Glutamatergic neuron (in vitro differentiated cells): ENCODE measurements at places on chromosomes 1 and 21.
A peak's percentile ranks its signal among the peaks of the same experiment; 100 is the strongest.

- no peak for DNase-seq
Measured at GRCh38 chr1:80072563-80072962, 1066.0 kb upstream of the ADGRL4 start.

DNA sequence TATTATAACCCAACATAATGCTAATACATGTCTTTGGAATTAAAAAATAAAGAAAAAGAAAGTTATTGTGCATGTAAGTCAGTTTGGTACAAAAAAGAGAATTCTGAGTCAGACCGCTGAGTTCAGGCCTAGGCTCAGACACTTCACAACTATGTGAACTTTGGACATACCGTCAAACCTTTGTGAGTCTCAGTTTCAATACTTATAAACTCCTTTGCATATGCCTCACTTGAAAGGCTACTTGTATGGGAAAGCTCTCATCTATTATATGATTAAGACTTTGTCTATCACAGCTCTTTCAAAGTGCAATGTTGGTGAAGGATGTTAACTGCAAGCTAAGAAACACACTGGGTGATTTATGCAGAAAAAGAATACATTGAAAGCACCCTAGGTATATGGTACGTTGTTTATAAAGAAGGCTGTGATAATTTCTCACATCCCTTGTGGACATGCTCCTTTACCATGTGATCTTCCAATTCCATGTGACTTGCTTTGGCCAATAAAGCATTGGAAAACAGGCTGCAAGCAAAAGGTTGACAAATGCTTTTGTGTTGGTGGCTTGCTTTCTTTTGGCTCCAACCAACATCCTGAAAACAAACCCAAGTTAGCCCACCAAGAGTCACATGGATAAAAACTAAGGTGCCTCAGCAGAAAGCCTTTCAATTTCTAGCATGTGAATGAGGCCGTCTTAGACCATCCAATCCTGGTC lies 49.6 kb downstream of the INTS7 start:
- DNase-seq = no peak

- no peak for DNase-seq
Measured at GRCh38 chr1:244296447-244296846, 155.3 kb downstream of the ADSS2 start.

GRCh38 chr1:26705788-26706311 lies 10.0 kb downstream of the ARID1A start:
- DNase-seq = no peak

DNA sequence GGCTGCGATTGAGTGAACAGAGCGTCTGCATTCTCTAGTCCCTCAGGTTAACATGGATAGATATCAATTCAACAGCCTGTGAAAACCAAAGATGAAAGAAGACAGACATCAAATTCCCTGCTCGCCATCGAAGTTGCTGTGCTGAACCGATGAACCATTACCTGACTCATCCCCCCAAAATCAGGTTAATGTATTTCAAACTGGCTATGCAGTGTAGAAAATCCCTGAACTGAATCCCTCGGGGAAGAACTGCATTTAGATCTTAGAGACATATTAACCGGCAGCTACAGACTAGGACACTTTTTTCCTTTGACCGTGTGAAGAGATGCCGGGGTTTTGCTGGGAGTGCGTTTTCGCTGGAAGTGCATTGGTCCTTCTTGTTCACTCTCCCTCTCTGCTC lies 213.2 kb upstream of the KIAA0040 start:
- DNase-seq = no peak

- DNase-seq = no peak
Measured at GRCh38 chr1:224700918-224701531, 84.9 kb downstream of the CNIH3 start.

- no peak for DNase-seq
Measured at GRCh38 chr1:211472724-211473123, 19.2 kb downstream of the RD3 start.

GRCh38 chr21:45568383-45568782 lies 26.1 kb upstream of the SLC19A1 start:
- no peak for DNase-seq

DNA sequence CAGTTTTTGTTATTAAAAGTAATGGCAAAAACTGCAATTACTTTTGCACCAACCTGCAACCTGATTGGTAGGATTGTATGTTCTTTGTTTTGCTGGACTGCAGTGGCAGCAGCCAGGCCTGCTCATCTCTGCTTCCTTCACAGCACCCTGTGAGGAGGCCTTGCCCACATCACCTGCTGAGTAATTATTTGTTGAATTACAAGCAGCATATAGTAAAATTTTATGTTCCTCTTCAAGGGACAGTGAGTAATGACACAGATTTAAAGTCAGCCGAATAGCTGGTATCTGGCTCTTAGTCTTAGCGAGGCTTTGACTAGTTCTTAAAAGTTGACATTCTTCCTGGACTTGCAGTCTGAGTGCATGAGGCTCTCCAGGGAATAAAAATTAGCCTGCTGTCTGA lies 435.1 kb downstream of the PRDM2 start:
- DNase-seq = no peak

GRCh38 chr21:17082843-17083483 lies 429.9 kb upstream of the CXADR start:
- no peak for DNase-seq

DNA sequence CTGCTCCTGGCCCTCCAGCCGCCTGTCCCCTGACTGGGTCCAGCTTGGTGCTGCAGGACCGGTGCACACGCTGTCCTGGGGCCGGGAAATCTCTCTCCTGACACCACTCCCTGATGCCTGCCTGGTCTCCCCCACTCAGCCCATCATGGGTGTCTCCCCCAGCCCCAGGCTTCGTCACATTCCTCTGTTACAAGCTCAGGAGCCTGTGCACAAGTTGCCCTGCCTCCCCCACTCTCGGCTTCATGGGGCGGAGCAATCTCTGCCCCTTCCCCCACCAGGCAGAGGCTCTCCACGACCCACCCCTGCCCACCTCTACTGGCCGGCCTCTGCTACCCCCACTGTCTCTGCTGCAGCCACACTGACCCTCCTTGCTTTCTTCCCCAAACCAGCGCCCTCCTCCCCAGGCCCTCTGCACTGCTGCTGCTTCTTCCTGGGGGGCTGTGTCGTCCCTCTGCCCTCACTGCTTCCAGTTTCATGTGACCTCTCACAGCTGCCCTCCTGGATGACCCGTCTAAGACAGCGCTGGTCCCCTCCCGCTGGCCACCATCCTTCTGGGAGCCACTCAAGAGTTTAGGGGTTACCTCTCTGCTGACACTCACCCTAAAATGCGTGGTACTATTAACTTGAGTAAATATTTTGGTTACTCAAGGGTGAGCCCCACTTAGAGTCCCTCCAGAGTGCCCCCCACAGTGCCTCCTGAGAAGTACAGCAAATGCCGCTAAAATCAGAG lies 5.7 kb upstream of the RIPK4 start:
- no peak for DNase-seq

- no peak for DNase-seq
Measured at GRCh38 chr1:10682449-10683309, 113.8 kb downstream of the CASZ1 start.

DNA sequence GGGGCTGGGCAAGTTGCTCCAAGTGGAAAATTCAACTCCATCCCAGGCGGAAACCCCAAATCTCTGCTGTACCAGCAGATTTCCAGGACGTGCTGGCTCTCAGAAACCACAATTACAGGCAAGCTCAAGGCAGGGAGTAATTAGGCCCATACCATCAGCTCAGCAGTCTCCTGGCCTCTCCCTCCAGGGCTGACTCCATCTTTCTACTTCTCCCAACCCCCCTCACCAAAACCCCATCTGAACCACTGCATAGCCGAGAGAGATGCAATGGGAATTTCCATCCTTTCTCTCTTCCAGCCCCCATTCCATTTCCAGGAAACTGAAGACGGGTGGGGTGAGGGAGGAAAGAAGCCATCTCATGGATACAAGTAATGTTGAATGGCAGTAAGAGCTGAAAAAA lies 41.2 kb downstream of the ARHGEF11 start:
- DNase-seq = no peak

GRCh38 chr1:14545422-14546025 lies 53.0 kb upstream of the KAZN start:
- no peak for DNase-seq

DNA sequence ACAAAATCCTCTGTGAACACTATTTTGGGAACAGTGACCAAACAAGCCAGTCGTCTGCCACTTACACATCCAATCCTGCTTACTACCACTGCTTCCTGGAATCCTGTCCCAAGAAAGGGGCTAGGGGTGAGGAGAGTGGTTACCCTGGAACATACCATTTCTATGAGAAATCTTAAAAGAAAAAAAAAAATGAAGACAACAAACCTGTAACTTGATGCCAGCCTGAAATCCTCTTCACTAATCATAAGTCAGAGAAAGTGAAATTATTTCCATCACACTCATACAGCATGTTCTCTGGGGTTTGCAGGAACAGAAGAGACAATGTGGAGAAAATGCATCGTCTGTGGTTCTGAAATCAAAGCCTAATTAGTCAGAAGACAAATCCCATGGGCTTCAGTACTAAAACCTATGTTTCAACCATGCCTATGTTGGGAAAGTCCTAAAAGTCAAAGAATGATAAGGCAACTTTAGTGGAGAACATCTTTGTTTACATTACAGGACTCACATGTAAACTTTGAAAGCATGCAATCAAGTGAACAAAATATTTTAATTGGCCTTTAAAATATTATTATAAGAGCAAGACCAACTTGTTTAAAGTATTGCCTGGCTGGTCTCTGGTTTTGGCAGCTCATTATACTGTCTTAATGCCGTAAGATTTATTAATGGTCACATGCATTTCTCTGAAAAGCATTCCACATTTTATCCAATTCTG lies 220.7 kb downstream of the LTN1 start:
- DNase-seq = no peak

DNA sequence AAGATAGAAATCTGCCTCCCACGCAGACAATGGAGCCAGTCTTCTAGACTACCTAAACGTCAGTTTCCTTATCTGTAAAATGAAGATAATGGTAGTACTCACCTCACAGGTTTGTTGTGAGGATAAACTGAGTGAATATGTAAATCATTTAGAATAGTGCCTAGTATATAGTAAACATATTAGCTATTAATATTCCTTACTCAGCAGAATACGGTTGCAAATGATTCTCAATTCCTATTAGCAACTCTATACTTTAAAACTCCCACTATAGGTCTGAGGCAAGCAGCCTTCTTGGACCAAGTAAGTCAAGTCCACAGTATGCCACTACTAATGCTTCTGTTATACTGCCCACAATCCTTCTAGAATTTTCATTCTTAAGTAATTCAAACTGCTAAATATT lies 5.4 kb downstream of the GTF2B start:
- DNase-seq = no peak

DNA sequence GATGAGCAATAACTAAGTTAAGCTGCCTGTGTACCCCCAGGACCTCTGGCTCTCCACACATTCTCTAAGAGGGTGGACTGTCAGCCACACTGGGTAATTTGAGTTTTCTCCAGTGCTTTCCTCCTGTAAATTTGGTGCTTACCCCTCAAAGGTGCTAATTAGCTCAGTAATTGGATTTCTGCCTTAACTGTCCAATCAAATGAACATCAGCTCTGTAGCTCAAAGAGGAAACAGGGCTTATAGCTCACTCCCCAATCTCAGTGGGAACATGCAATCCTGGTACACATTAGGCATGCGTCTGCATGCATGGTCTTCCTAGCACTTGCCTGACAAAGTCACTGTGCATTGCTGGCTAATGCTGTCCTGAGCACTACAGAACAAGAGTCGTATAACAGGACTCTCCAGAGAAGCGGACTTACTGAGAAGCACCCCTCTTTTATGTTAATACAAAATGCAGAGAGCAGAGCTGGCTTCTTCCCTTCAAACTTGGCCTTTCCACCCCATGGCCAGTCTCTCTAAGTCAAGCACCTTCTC lies 110.1 kb downstream of the NTPCR start:
- no peak for DNase-seq

DNA sequence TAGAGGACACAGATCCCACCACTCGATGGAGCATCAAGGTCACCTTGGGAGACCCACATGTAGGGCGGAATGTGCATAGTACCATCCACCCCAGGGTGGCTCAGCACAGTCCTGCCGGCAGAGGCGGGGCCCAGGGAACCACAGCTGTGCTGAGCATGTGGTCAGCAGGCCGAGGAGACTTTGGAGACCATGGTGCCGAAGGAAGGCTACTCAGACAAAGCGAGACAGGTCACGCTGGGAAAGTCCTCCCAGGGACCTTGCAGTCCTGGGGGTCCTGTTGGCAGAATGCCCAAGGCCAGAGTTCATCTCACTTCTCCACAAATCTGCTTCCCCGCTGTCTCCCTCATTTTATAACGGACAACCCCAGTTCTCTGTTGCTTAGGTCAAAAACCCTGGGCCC lies 22.5 kb downstream of the WNT3A start:
- DNase-seq = peak; percentile 2

- no peak for DNase-seq
Measured at GRCh38 chr1:202974856-202975255, 7.8 kb upstream of the CYB5R1 start.

GRCh38 chr1:7284839-7285435 lies 486.2 kb upstream of the VAMP3 start:
- no peak for DNase-seq

- DNase-seq = no peak
Measured at GRCh38 chr1:147586414-147586813, 45.1 kb downstream of the BCL9 start.

DNA sequence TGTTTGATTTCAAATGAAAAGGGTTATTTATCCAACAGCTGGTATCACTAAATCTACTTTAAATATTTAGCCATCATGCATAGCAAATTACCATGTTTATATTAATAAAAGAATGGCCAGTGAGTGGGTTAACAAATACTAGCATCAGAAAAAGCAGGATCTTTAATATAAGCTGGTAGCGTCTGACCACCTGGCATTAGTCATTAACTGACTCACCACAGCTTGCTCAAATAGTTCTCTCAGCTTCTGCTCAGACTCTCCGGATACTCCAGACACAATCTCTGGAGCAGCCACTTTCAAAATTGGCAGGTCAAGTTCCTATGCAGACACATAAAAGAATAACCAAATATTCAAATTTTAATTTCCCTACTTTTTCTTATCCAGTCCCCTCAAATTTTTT lies 29.6 kb downstream of the NVL start:
- DNase-seq = no peak

DNA sequence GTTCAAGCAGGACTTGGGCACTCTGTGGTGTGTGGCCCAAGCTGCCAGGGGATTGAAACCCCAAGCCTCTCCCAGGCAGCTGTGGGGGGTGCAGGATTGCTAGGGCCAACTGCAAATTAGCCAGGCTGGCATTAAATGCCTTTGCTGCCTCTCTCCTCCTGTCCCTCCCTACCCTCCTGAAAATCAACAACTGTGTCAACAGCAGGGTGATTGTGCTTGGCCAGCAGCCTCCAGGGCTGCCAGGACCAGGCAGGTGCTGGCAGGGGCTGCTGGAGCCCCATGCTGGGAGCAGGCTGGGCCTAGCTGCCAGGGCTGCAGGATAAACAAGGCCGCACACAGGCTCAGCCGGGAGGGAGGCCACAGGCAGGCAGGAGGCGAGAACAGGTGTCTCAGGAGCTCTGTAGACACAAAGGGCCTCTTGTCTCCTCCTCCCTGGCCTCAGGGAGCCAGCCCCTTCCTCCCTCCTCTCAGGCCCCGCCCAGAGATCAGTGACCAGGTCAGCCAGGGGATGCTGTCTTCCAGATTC lies 11.4 kb downstream of the SOX13 start:
- peak; percentile 58 for DNase-seq

DNA sequence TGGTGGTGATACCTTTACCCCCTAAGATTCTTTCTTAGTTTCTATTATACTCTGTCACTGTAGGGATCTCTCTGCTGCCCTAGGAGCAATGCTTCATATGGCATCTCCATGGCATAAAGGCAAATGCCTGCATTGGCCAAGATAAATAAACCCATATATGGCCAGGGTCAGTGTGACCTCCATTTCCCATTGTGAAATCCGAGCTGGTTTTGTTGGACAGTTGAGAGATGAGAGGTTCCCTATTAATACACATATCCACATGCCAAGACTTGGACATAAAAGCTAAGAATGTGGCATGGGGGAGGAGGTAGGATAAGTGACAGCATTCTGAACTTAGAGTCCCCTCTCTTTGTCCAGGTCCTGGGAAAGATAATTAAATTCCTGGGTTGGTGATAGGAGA lies 1.4 kb downstream of the TPM3 start:
- no peak for DNase-seq
